Retina (tissue), 1 donor: ENCODE measurements at places on chromosomes 5 and 9.

- DNase-seq: peak; percentile 41
Observed at GRCh38 chr9:119257592-119257991, 111.6 kb downstream of the BRINP1 start.

DNA sequence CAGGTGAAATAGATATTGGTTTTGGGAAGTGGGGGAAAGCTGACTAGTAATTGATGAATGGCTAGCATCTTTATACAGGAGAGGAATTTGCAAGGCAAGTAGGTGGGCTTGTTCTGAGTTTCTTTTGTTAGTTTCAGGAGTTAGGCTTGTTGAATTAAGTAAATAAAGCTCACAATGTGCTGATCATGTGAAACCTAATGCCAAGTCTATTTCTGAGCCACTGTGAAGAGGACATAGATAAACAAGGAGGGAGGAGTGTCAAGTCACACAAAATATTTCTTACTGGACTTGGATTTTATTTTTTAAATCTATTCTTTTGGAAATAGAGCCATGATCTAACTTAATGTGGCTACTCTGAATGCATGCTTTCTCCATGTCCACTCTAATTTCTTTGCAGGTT is 19.9 kb downstream of the GDA start:
- no peak for DNase-seq

- no peak for DNase-seq
Observed at GRCh38 chr9:20112205-20112783, 323.5 kb upstream of the SLC24A2 start.

- DNase-seq: no peak
Observed at GRCh38 chr5:172833372-172833685, 722 bp upstream of the ERGIC1 start.

DNA sequence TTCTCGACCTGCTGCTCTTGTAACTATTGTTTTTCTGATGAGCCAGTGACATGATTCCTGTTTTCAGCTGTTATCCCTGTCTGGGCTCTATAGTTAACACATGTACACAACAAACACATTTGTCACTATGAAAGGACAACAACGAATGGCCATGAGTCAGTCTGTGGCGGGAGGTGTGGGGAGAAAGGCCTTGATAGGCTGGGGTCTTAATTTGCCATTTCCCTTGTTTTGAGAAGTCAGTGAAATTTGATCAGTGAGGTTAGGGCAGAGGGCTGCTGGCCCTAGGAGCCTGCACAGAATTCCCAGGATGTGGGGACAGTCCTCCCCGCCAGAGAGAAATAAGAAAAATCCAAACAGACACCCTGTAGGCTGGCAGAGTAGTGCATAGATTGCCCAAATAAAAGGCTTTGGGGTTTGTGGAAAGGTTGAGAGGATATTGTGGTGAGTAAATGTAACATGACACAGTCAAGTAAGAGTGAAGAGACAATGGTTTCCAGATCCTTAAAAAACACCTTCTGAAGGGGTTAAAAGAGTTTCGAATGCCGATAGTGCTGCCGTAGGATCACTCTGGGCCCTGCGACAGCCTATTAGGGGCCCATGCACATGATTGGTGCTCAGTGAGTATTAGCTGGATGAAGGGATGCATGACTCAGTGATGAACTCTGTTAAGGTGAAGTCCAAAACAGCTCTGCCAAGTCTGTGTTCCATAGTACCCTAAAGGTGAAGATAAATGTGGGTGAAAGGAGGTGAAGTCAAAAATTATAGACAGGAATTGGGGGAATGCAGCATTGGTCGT is 110.9 kb upstream of the PRRC1 start:
- no peak for DNase-seq

DNA sequence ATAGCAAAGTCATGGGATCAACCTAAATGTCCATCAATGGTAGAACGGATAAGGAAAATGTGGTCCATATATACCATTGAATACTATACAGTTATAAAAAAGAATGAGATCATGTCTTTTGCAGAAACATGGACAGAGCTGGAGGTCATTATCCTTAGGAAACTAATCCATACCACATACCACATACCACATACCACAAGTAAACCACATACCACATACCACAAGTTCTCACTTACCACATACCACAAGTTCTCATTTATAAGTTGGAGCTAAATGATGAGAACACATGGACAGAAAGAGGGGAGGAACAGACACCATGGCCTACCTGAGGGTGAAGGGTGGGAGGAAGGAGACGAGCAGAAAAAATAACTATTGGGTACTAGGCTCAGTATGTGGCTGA is 154.6 kb upstream of the GHR start:
- no peak for DNase-seq

DNA sequence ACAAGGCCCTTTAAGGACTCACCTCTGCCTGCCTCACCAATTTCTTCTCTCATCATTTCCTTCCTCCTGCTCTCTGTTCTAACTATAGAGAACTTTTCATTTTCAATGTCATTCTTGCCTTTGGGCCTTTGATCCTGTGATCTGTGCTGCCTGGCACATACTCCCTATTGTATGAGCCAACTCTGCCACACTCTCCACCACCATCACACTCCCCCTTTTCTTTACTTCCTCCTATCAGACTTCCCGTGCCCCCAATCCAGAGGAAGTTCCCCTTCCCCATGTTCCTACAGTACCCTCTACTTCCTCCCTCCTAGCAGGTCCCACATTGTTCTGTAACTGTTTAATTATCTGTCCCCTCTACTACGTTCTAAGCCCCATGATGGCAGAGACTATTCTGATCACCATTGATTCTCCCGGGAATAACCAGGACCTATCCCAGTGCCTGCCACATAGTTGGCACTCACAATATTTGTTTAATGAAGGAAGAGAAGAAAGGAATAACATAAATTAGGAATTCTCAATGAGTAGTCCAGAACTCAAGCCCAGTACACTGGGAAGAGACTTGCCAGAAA is 27.5 kb downstream of the ADAM19 start:
- no peak for DNase-seq

- no peak for DNase-seq
Observed at GRCh38 chr5:117494188-117494587, 919.6 kb upstream of the SEMA6A start.

GRCh38 chr9:71245651-71246050 is 124.2 kb upstream of the TRPM3 start:
- no peak for DNase-seq

DNA sequence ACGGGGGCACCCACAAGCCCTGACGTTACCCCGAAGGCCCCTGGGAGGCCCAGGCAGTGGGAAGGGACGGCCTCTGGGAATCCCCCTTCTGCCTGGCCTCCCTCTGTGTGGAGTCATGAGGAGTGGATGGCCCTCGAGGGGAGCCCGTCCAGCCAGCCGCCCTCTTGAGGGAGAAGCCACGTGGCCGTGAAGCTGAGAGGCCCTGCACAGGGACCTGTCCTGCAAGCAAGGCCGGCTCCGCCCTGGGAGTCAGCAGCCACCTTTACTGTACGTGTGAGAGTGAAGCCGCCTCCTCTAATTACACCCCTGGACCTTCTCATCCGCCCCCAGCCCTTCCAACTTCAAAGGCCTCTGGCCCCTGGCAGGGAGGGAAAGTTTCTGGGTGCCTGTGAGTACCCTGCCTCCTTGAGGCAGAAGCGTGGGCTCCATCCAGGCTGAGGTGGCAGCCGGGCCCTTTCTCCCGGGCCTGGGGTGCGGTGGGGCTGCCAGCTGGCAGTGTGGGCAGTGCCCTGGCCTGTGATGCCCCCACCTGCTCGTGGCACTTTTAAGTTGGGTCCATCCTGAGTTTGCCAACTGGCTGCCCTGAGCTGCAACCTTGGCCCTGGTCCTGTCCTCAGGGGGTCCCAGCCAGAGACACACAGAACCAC is 55.9 kb upstream of the EGFL7 start:
- DNase-seq: no peak

GRCh38 chr5:106331415-106331814 is 1339.3 kb downstream of the EFNA5 start:
- no peak for DNase-seq

DNA sequence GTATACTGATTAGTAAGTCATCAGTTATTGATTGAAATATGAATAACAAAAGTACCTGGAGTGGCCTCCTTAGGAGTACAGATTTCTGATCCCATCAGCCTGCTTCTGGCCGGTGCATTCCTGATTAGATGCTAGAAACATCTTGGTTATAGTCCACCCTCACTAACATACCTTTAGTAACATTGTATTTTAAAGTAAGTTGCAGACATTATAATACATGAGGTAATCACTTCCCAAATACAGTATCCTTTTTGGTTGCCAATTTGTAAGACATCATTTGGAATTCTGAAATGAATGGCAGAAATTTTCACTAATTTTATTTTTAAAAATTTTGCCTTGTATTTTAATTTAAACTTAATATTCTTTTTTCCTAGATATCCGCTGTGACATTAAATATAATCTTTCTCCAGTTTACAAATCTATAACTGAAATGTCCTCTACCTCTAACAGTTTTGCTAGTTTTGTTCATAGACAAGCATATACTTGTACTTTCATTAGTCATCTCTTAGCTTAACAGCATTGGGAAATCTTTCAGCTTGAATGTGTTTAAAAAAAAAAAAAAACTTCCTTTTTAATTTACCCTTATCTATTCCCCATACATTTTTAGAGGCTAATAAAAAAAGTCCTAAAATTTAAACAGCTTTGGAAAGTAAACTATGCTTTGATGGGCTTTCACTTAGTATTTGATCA is 178.9 kb downstream of the XRCC4 start:
- DNase-seq: no peak

DNA sequence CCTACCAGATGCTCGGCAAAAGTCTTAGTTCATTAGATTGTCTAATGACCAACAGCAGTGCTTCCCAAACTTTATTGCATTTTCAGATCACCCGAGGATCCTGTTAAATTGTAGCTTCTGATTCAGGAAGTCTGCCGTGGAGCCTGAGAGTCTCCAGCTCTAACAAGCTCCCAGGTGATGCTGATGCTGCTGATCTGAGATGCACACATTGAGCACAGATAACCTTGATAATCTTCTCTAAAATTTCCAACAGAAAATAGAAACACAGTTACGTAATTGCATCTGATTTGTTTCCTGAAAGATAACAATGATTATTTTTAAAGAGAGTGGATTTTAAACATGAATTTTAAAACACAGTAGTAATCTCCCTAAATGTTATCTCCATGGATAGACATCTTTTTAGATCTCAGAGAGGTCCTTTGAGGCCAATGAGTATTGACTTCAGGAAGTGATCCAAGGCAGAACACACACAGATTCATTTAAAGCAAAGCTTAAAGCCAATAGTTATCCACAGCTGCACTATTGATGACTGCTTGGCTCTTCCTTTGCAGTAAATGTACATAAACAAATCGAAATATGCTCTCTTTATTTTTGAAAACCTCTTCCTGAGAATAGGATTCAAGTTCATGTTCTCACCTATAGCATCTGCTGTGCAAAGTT is 122.8 kb upstream of the TNPO1 start:
- DNase-seq: peak; percentile 18

DNA sequence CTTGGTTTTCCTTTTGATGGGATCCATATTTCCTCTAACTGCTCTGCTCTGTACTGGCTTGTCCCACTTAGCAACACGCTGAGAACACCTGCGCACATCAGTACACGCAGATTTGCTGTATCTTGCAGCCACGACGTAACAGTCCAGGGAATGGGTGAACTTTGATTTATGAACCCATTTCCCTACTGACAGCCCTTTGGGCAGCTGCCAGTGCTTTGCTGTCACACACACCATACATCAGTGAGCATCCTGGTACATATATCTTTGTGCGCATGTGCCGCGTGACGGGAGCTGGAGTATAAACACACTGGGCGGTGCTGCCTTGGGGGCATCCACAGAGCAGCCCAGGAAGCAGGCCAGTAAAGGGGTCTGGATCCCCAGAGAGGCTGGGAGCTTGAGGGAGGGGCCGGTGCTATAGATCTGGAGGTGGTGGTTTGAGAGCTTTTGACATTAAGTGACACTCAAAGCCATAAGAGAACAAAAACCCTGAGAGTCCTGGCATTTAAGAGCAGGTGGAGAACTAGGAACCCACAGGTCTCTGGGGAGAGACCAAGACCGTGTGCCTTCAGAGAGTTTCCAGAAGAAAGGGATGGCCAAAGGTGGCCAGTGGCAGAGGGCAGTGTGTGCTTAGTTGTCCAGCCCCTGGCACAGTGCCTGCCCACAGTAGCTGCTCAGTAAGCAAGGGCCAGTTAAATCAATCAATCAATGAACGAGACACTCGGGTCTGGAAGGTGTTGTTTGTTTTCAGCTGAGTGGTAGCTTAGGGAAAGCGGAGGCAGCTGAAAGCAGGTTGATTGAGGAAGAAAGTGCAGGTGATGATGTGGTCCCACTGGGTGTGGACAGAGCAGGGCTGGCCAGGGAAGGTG is 53.7 kb downstream of the LMX1B start:
- DNase-seq: no peak

DNA sequence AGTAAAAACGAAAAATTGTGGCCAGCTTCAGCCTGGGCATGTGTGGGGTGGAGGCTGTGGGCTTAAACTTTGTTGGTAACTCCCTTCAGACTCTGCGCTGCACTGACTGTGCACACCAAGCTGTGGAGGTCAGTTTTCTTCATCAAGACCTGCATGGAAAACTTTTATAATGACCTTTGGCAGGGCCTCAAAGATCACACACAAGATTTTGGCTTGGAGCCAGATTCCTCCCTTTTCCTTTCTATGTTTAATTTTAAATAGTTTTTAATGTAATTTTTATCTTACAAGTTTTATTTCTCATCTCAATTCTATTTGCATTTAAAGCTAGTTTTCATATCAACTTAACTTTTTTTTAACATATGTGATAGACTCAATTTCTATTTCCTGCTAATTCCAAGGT is 1211.1 kb upstream of the CDH18 start:
- DNase-seq: no peak

DNA sequence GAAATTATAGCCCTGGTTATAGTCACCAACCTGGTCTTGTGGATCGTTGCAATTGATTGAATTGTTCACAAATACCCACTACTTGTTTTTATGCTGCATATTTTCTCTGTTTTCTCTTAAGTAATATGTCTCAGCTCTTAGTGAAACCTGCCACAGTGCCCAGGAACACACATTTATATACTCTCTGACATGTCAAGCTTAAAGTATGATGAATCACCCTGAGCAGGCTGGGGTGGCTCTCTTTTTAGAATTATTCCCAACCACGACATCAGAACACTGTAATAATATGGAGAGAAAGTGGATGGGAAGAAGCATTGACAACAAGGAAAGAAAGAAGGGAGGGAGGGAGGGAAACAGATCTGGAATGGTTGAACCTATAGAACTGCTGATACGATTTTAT is 72.8 kb upstream of the ZNF608 start:
- no peak for DNase-seq

DNA sequence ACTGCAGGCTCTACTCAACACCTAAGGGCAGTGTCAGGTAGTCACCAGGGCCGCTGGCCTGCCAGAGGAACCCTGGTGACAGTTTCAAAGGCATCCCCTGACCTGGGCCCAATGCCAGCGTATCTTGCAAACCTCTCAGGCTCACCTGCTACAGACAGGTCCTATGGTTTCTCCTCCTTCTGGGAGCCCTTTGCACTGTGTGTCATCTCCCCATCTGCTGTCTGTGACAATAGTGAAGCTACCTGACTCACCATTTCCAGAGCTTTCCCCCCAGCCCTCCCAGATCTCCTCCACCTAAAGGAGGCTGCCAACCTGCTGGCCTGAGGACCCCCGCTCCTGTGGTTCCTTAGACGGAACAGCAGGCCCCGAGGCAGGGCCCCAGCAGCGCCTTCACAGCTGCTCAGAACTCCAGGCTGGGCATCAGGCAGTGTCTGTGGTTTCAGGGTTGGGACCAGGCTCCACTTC is 203.1 kb downstream of the FSTL4 start:
- DNase-seq: no peak
